H7 (cell line): ENCODE measurements at places on chromosomes 11 and 22.

GRCh38 chr11:113338730-113339129 is 24.3 kb downstream of the TTC12 start:
- DNase-seq: peak; percentile 71

DNA sequence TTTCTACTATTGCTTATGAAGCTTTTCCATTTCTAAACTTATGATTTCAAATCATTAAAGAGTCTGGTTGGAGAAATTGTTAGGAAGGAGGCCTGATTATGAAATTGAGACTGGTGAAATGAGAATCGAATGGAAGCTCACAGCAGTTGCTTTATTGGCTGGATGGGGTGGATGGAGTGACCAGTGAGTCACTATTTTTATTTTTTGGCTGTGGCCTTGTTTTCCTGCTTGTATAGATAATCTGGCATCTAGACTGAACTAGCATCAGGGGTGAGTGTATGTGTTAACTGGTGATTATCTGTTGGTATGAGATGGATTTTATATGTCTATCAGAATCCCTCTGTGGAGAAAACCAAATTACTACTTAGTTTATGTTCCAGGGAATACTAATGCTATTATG is 36.2 kb downstream of the UVRAG start:
- no peak for DNase-seq

- no peak for DNase-seq
Measured at GRCh38 chr11:15227011-15227410, 112.3 kb downstream of the INSC start.

GRCh38 chr11:11171854-11172253 is 181.2 kb downstream of the CSNK2A3 start:
- DNase-seq: no peak

- no peak for DNase-seq
Measured at GRCh38 chr22:35955546-35955945, 73.1 kb downstream of the RBFOX2 start.

GRCh38 chr11:47161134-47161854 is 15.4 kb downstream of the ARFGAP2 start:
- peak; percentile 94 for DNase-seq

DNA sequence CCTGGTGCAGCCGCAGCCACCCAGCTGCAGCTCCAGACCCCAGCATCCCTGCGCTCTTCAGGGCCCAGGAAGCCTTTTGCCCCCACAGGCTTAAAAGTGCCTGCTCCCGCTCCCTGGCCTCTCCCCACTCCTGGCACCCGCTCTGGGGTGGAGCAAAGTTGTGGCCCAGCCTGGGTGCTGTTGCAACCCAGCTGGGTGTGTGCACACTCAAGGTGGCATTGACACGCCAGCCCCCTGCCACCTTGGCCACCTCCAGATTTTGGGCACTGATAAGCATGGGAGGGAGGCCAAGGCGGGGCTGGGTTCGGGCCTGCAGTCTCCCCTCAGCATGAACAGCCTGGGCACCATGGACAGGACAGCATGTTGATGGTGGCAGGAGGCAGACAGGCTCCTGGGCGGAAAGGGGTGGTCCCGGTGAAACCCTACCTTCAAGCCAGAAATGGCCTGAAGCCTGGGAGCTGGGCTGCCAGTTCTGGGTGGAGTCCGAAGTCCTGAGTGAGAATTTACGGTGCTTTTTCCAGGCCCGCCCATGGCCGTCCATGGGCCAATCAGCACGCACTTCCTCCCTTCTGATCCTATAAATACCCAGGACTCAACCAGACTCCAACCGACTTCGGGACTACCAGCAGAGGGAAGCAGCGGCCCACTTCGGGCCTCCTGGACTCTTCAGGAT is 23.6 kb upstream of the RNASEH2C start:
- DNase-seq: peak; percentile 79

DNA sequence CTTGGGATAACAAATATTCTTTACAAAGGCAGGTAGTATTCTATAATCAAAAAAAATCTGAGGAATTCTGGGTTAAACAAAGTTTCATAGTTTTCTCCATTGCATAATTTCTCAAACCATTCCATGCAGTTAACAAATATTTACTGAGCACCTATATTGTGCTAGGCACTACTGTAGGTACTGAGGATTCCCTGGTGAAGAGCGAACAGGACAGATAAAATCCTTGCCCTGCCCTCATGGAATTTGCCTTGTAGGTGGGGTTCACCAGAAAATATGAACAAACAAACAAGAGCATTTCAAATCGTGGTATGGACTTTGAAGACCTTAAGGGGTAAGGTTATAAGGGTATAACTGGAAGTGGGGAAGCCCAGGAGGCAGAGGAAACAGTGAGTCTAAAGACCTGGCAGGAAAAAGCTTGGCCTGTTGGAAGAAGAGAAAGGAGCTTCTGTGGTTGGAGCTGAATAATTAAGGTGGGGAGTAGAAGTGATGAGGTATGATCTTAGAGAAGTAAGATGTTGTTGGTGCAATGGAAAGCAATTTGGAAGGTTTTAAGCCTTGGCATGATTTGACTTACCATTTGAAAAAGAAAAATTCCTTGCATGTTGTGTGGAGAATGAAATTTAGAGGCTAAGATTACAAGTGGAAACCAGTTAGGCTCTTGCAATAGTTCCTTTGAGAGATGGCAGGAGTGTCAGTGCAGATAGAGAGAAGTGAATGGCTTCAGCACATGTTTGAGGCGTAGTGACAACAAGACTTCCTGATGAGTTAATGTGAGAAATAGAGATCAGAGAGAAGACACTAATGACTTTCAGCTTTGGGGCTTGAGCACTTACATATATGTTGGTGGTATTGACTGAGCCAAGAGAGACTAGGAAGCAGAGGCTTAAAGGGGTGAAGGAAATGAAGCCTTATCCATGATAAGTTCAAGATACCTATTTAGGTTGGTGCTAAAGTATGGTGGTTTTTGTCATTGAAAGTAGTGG is 55.7 kb upstream of the PICALM start:
- no peak for DNase-seq

GRCh38 chr11:76903325-76903724 is 42.6 kb downstream of the ACER3 start:
- DNase-seq: peak; percentile 52

- no peak for DNase-seq
Measured at GRCh38 chr11:19957294-19957943, 202.9 kb downstream of the DBX1 start.

- peak; percentile 92 for DNase-seq
Measured at GRCh38 chr22:40044870-40045834, 50.4 kb downstream of the FAM83F start.

DNA sequence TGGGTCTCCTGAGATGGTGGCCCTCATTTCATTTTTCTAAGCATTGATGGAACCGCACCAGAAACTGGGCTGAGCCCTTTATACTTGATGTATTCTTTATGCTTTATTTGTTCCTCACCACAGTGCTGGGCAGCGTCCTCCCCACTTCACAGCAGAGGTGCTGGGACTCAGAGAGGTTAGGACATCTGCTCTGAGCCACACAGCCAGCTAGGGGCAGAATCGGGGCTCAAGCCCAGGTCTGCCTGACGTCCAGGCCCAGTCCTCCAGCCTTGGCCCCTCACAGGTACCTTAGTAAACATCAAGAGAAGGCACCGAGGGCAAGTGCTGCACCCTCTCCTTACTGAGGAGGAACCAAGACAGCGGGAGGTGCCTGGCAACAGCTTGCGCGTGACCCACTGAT is 20.2 kb upstream of the SHISAL1 start:
- DNase-seq: no peak

GRCh38 chr11:117143390-117143789 is 697 bp upstream of the PAFAH1B2 start:
- DNase-seq: peak; percentile 64

- DNase-seq: no peak
Measured at GRCh38 chr11:73151416-73151815, 9.3 kb upstream of the FCHSD2 start.
